ENCODE measurements at places on chromosomes 7 and 10.

DNA sequence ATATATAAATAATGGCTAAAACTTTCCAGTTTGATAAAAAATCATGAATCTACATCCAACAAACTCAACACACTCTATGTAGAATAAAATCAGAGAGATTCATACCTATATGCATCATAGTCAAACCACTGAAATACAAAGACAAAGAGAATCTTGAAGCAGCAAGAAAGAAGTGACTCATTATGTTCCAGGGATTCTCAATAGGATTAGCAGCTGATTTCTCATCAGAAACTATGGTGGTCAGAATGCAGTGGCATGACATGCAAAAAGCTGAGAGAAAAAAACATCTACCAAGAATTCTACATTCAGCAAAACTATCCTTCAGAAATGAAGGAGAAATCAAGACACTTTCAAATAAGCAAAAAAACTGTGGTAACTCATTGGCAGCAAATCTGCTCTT, 187.4 kb downstream of the RNLS start:
- DNase-seq = no peak

DNA sequence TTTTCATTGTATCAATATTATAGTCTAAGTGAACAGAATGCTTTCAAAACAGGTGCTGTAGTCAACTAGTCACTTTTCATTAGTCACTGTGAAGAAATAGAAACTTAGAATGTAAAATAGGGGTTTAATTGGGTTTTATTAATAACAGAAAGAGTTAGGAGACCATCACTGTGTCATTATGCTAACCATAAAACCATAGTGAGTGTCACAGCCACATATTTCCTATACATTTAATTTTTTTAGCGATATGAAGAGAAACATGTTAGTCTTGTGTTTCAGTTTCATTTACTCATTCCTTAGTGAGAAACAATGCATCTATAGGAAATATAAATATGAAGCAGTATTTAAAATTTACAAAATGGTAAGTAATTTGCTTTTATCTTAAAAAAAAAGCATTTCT, 22.2 kb downstream of the SPAG6 start:
- DNase-seq = no peak

DNA sequence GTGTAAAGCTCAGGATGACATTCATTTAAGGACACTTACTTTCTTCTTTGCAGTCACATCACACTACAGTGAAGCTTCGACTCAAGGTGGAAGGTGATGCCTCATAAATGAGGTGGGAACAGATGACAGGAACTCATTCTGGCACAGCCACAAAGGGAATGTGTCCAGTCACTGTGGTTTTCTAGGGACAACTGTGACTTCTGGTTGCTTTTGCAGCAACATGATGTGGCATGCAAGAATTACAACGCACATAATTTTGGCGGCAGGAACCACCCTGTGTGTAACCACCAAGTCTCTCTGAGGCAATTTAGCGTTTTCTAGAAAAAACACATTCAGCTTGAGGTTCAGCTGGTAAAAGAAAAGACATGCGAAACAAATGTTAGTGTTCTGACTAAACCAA, 32.0 kb upstream of the FERD3L start:
- DNase-seq = no peak

GRCh38 chr7:155758348-155758747, 53.9 kb downstream of the SHH start:
- no peak for DNase-seq

- no peak for DNase-seq
Observed at GRCh38 chr10:103649654-103650423, 156.3 kb downstream of the NEURL1 start.

DNA sequence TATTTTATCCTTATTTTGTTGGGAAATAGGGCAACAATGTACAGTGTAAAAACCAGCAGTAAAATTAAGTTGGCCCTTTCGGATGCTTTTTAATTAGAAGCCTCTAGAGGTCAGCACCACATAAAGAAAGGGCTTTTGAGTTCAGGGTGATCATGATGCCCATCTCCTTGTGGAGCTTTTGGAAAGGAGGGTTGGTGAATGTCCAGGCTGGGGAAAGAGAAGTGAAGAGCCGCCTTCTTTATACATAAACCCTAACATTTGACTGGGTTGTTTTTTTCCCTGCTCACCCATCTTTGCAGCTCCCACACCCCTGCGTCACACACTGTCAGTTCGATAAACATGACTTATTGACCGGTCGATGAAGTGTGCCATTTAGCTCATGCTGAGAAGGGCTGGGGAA, 29.8 kb downstream of the MTURN start:
- DNase-seq = no peak

DNA sequence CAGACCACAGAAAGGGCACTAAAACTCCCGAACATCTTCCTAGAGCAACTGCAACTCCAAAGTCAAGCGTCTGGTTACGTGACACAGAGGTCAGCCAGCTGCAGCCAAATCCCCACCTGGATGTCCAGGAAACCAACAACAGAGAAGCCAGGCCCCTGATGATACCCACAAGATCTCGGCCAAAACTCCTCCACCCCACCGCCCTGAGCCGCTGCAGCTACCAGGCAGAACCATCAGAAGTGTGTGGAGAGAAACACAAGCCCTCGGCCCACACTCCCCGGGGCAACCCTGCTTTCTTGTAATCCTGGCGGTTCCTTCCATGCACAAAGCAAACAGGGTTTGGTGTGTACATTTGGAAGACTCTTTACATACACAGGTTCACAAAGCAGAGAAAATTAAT, 8.7 kb downstream of the CHST15 start:
- DNase-seq = no peak

GRCh38 chr10:58727633-58728032, 215.0 kb downstream of the BICC1 start:
- no peak for DNase-seq

DNA sequence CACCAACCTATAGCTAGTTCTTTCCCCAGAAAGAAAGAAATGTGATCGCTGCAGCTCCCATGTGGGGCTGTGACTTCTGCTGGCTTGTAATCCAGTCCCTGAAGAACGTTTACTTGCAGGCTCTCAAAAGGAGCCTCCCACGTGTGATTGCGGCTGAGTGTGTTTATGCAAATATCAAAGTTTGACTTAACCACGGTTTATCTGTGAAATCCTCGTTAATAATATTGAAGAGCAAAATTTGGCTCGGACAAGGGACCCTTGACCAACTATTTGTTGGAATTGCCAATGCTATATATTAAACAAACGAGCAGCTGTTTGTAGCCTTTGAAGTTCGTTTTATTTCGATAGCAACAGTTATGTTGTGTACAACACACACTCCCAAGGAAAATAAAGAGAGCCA, 470.1 kb upstream of the NRP1 start:
- no peak for DNase-seq

- no peak for DNase-seq
Observed at GRCh38 chr10:3126741-3127346, 45.7 kb downstream of the PITRM1 start.

GRCh38 chr10:89163265-89163995, 43.7 kb downstream of the CH25H start:
- peak; percentile 7 for DNase-seq

DNA sequence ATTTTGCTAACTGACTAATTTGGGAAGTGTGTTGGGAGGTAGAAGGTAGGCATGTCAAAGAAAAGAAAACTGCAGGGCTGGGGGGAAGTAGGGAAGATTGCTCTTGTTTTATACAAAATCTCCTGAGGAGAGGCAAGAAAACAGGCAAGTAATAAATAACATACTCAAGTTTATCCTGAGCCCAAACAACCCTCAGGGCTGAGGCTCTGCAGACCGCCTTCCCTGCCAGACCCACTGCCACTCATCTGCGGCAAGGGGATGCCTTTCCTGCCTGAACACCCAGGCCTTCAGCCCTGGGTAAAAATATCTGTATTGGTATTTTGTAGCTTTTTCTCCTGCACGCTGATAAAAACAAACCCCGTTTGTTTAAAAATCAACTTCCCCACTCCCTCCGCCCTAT, 399.8 kb upstream of the NFE2L3 start:
- no peak for DNase-seq

GRCh38 chr7:141697211-141697871, 4.6 kb downstream of the DENND11 start:
- DNase-seq = no peak

GRCh38 chr7:45888185-45888992, at the start of gene IGFBP1:
TSS of gene IGFBP1 (plus strand) at chr7:45888488. CDS start at chr7:45888653, 165 bp downstream.
- DNase-seq = no peak

DNA sequence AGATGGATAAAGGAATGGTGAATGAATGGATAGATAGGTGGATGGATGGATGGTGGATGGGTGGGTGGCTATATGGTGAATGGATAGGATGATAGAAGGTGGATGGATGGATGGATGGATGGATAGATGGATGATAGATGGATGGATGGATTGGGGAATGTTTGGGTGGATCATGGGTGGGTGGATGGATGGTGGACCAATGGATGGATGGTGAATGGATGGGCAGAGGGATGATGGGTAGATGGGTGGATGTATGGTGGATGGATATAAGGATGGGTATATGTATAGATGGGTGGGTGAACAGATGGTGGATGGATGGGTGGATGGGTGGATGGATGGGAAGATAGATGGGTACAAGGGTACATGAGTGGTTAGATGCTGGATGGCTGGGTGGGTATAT, 322.4 kb downstream of the ADARB2 start:
- DNase-seq = no peak

DNA sequence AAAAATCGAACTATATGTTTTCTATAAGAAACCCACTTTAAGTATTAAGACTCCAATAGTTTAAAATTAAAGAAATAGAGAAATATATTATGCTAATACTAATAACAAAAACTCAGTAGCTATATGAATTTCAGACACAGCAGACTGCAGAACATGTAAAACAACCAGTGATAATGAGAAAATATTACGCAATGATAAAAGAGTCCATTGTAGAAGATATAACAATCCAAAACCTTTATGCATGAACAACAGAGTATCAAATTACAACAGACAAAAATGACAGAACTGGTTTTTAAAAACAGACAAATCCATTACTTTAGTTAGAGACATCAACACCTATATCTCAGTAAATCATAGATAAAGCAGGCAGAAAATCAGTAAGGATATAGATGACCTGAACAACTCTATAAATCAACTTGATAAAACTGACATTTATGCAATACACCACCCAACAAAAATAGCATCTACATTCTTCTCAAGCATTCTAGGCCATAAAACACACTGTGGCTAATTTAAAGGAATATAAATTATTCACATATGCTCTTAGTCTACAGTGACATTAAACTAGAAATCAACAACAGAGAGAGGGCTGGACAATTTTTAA, 669.5 kb upstream of the GHITM start:
- no peak for DNase-seq

DNA sequence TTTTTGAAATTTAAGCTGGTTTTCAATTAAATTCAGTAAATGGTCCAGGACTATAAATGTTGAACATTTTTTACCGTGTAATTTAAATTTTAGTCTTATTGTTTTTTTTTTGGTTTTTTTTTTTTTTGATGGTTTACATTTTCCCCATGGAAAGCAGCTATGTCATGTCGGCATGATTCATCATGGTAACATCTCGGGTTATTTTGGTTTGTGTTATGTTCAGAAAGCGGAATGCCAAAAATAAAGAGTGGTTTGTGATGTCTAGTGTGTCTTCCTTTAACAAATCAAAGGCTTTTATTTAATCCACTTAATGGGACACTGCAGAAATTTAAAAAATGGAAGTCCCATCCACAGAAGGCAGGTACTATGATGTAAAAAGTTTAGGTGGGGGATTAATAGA, 58.5 kb downstream of the TRUB1 start:
- DNase-seq = no peak

- DNase-seq = peak; percentile 29
Observed at GRCh38 chr10:35127289-35127891, 744 bp downstream of the CREM start.

DNA sequence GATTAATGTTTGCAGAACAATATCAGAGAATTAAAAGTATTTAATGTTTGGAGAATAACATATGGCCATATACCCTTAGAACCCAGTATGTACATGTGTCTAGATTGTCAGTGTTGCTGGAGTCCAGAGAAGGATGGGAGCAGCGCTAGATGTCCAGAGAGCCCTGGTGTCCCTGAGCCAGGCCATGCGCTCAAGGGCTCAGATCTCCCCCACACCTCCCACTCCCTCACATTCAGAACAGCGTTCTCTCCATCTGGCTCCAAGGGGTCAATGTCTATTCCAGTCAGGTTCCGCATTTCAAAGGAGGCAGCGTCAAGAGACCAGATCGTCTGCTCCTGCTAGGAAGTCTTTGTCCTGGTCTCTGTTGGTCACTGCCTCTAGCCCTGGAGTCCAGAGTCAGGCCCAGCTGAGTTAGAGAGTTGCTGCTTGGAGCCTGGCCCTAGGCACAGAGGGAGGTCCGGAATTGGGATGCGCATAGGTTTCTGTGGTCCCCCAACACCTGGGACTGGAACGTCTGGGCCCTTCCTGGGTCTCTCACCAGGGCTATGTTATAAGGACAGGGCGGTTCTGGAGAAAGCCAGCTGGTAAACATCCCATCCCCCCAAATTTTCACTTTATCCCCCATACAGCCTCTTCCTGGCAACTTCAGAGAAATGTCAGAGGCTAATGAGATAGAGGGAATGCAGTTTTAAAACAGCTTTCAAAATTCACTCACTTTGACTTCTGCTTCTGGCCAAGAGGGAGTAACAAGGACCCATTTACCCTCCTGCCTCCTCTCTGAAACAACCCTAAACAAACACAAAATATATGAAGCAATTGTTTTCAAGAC, 6.5 kb upstream of the WDR86 start:
- DNase-seq = no peak

GRCh38 chr7:139680676-139681462, 96.9 kb downstream of the HIPK2 start:
- DNase-seq = peak; percentile 24

DNA sequence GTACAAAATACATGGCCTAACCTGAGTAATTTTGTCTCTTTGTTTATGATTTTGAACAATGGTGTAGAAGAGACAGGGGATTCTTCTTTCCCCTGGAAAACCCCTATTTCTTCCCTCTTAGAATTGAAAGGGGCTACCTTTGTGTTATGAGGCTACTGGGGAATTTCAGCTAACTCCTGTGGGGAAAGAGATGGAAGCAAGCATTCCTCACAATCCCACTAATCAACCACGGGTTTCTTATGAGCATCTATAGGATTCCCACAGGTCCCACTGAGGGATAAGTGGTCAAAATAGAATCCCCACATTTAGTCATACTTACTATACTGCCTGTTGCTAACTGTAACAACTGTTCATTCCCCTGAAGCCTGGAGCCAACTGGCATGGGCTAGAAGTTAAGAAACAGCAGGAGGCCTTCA, 32.2 kb upstream of the ITGB8 start:
- no peak for DNase-seq

DNA sequence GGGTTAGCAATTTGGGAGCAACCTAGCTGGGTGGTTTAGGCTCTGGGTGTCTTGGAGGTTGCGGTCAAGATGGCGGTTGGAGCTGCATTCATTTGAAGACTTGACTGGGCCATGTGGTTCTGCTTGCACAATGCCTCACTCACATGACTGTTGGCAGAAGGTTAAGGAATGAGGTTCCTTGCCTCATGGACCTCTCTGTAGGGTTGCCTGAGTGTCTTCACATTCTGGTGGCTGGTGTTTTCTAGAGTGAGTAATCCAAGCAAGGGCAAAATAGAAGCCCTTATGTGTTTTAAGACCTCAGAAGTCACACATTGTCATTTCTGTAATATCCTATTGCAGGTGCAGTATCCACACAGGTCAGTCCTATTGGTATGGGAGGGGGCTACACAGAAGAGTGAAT, 52.0 kb downstream of the CDK14 start:
- no peak for DNase-seq

Measured in stimulated activated CD4-positive, alpha-beta T cell treated with anti-CD3 and anti-CD28 coated beads, Interleukin-1b, Interleukin-23, amount 100 ng/mL, for 1 hour (primary cell).